Left ventricle myocardium superior (tissue), 1 donor: ENCODE measurements at places on chromosomes 5 and 9.

DNA sequence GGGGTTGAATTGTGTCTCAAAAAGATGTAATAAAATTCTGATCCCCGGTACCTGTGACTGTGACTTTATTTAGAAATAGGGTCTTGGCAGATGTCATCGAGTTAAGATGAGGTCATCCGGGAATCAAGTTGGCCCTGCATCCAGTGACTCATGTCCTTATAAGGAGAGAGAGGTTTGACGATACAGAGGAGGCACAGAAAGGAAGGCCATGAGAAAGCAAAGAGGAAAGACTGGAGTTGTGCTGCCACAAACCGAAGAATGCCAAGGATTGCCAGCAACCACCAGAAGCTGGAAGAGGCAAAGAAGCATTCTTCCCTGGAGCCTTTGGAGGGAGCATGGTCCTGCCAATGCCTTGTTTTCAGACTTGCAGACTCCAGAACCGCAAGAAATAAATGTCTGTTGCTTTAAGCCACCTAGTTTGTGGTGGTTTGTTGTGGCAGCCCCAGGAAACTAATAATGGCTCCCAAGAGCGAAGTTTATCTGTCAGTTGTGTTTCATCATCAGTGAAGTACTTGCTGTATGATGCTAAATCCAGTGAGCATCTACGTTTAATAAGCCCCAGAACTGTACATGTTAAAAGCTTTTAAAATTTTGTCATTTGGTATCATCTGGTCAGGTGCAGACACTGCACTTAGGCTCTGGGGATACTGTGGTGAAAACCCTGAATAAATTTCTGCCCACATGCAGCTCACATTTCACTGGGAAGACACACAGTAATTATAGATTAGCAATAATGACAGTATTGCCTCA is 114.8 kb downstream of the TLE4 start:
- no peak for DNase-seq

DNA sequence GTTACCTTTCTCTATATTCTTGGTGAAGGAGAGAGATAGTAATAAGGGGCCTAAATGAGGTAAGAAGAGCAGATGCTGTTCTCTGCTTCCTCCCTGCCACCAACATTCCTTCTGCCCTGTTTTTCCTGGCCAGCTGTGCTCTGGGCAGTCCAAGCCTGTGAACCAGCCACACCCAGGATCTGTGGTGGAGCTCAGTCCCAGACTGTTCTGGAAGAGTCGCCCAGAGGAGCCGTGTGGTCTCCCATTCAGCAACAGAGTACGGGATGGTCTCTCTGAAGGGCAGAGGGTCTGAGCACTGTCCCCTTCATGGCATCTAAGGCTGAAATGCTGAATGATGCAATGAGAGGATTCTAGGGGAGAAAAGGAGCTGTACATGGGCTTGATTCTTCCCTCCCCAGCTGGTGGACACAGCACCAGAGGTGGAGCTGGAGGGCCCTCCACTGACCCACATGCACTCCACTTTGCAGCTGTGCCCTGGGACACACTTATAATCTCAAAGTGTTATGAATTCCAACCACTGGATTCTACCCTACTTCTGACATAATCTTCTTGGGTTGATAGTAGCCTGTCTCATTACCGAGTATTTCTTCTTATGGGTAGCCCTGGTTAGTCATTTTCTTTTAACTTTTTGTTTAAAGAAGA is 70.8 kb upstream of the RPS23 start:
- peak; percentile 43 for DNase-seq

GRCh38 chr5:10975945-10976344 is 214.9 kb upstream of the DAP start:
- DNase-seq, result no peak

- DNase-seq, result no peak
Observed at GRCh38 chr5:957748-958485, 50.7 kb upstream of the NKD2 start.

GRCh38 chr9:116569111-116569510 is 118.0 kb upstream of the TRIM32 start:
- DNase-seq, result no peak

DNA sequence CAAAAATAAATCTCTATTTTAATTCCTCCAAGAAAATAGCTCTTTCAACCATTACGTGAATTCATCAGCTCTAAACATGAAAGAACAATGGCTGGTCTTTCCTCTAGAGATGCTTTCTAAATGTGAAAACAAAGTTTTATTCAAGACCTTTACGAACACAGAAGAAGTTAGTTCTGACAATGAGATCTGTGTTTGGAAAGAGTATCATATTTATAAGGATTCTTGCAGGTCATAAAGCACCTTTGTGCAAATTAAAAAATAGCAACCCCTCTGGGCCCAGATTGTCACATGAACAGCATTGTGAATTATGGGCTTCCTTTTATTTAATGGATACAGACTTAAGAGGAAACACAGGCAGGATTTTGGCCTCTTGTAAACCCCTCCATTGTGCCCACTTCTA is 17.7 kb upstream of the FTMT start:
- no peak for DNase-seq

GRCh38 chr5:39762761-39763160 is 338.0 kb upstream of the DAB2 start:
- no peak for DNase-seq

DNA sequence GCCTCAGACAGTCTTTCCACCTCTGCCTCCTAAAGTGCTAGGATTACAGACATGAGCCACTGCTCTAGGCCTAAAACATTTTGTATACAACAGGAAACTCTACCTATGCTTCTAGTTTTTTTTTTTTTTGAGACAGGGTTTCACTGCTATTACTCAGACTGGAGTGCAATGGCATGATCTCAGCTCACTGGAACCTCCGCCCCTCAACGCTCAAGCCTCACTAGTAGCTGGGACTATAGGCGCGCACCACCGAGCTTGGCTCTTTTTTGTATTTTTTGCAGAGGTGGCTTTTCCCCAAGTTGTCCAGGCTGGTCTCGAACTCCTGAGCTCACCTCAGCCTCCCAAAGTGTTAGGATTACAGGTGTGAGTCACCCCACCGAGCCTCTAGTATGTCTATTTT is 5.4 kb downstream of the HSPA9 start:
- no peak for DNase-seq

GRCh38 chr5:179261301-179262125 is 83.7 kb downstream of the ADAMTS2 start:
- peak; percentile 34 for DNase-seq

GRCh38 chr9:77843076-77843870 is 188.3 kb downstream of the GNAQ start:
- DNase-seq, result no peak

- DNase-seq, result no peak
Observed at GRCh38 chr5:102811972-102812371, 56.9 kb downstream of the PAM start.

- no peak for DNase-seq
Observed at GRCh38 chr5:69105996-69106906, 12.4 kb downstream of the SLC30A5 start.

DNA sequence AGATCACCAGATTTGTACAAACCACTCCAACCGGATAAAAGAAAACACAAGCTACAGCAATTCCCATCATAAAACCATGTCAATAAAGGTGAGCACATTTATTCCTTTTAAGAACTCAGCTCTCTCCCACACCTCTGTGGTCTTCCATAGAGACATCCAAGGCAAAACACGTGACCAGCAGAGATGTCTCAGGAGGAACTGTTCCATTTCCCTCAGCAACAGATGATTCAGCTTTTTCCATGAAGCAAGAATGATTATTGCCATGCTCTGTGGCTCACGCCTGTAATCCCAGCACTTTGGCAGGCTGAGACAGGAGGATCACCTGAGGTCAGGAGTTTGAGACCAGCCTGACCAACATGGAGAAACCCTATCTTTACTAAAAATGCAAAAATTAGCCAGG is 15.8 kb downstream of the GZMK start:
- DNase-seq, result no peak

- no peak for DNase-seq
Observed at GRCh38 chr9:19807182-19807892, 18.5 kb upstream of the SLC24A2 start.

DNA sequence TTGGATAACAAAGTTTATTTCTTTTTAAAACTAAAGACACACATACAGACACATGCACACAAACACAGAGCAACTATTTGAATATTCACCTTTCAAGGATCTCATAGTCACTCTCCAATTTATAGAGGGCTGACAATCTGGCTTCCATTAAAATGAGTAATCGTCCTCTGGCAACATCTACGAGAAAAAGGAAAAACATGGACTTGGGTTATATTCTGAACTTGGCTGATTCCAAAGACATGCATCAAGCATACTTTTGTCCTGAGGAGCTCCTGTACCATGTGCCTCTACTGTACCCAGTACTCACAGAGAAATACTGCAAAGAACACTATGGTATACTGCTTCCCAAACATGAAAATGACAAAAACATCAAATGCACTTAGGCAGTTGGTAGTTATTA is 15.4 kb downstream of the IARS1 start:
- no peak for DNase-seq

DNA sequence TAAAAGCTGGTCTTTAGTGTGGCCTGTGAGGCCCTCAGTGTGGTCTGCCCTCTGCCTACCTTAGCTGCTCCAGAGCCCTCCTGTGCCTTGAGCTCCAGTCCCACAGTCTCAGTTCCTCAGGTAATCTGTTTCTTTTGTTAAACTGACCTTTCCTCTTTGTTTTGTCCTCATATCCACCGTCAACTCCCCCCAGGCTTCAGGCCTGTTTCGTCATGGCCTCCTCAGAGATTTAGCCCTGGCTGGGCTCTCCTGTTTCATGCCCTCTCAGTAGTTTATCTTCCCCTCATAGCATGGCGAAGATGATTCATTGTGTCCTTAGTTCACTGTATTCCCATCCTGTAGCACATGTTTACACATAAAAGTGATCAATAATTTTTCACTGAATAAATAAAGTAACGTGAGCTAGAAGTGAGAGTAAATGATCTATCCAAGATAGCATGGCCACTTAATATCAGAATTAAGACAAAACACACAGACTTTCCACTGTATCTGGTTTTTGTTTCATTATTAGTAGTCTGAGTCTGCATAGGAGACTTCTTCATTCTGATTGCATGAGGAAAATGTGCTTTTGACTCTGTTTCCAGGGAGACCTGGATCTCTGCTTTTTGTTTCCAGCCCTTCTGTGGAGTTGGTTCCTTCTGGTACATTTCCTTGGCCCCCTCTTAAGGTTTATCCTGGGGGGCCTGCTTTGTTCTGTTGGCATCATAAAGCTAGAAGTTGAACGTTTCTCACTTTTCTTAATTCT is 70.5 kb downstream of the SNX24 start:
- DNase-seq, result no peak

DNA sequence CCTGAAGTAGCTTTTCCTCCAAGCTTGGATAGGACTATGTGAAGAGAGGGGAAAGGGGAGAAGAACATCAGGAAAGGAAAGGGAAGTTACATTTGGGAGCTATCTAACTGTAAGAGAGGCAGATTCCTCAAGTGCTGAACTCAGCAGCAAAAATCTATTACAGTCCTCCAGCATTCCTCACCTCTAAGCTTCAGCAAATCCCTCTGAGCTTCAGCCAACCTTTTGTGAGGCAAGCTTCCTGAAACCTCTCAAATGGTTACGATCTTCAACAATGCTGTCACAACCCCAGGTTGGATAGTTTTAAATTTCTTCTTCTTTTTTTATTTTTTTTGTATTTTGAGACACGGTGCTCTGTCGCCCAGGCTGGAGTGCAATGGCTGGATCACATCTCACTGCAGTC is 2.5 kb upstream of the RNF38 start:
- DNase-seq, result no peak

GRCh38 chr5:54206580-54207229 is 103.7 kb downstream of the ARL15 start:
- DNase-seq, result no peak

- DNase-seq, result peak; percentile 81
Observed at GRCh38 chr9:35616681-35617459, 1.3 kb downstream of the CD72 start.

GRCh38 chr5:56319526-56320181 is 86.5 kb upstream of the ANKRD55 start:
- DNase-seq, result peak; percentile 63

DNA sequence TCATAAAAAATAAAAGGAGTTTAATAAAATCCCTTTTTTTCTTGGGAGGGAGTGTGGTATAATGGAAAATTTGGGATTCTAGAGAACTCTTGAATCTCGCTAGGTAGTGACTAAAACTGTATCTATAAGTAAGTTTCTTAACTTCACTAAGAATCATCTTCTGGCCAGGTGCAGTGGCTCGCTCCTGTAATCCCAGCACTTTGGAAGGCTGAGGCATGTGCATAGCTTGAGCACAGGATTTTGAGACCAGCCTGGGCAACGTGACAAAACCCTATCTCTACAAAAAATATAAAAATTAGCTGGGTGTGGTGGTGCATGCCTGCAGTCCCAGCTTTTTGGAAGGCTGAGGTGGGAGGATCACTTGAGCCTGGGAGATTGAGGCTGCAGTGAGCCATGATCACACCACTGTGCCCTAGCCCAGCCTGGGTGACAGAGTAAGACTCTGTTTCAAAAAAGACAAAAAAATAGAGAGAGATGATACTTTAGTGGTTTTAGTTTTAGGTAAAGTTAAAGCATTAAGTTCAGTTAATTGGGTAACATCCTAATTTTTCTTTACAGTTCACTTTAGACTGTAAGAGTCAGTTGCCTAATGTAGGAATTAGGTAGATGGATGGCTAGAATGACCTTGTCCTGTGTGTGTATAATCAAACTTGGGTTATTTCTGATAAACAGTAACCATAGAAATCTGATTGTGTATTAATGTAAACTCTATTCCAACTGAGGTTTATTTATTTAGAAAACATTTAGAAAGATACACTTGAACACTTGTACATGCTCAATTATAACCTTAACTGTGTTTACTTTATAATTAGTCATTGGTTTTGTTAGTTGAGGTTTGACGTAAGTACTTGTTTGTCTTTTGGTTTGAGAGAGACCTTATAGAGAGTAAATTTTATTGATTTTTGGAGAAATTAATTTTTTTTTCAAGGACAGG is 17.8 kb downstream of the UNC13B start:
- DNase-seq, result no peak

GRCh38 chr9:85408494-85408893 is 333.3 kb downstream of the AGTPBP1 start:
- no peak for DNase-seq

GRCh38 chr5:91928754-91929521 is 545.8 kb upstream of the ARRDC3 start:
- DNase-seq, result no peak

GRCh38 chr9:35267710-35268109 is 105.9 kb downstream of the UNC13B start:
- DNase-seq, result no peak

- no peak for DNase-seq
Observed at GRCh38 chr5:34976347-34976746, 47.0 kb downstream of the DNAJC21 start.

DNA sequence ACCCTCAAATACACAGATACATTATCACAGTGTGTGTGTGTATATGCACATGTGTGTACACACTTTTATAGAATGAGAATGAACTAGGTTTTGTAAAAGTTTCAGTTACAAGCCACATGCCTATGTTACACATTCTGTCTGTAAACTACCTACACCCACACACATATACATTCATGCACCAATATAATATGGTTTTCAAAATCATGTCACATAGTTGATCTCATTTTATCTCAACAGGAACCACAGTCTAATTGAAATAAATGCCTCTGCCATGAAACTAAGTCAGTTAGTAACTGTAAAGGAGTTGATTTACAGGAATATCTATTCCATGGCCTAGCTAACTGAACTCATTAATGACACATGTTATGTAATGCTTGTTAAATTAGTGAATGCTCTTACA is 646.6 kb downstream of the PDE4D start:
- DNase-seq, result no peak
